Stimulated activated CD4-positive, alpha-beta T cell treated with anti-CD3 and anti-CD28 coated beads, Interleukin-15, amount 100 ng/mL, for 24 hours (primary cell): ENCODE measurements at places on chromosomes 3 and 15.

DNA sequence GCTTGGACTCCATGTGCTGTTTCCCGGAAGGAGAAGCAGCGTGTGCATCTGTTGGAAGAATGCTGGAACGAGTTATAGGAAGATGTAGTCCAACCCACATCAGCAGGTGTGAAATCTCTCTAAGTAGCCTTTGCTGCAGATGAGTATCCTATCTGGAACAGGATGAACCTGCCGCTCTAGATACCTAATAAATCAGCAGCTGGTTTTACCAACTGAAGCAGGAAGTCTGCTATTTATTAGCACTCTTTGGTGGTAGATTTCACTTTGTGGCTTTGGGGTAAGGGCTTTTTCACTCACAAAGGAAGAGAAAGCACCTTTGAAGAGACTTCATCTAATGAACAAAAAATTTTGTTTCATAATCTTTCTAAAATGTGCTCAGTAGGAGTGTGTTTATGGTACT lies 66.4 kb downstream of the DCUN1D1 start:
- DNase-seq, result no peak

DNA sequence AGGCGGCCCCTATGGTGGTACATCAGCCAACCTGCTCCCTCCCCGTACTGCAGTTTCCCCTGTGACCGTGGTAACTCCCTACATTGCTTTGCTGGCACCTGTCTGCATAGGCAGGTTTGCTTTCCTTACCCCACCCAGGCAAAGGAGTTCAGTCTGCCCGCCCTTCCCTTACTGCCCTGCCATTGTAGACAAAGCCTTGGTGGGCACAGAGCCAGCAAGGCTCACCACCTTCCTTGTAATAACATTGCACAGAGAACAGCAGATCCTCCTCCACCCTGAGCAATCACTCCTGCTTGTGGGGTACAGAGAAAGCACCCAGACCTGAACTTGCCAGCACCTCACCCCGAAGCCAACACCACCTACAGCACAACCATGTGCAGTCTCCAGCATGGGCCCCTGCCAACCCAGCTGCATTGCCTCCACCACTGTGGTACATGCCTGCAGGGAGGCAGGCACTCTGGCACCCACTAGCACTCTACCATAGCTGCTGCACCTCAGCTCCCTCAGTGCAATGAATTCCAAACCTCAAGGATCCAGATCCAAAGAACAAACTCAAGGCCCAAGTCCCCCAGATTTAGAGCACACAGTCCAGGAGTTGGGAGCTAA lies 192.7 kb upstream of the KCNMB2 start:
- DNase-seq, result no peak

DNA sequence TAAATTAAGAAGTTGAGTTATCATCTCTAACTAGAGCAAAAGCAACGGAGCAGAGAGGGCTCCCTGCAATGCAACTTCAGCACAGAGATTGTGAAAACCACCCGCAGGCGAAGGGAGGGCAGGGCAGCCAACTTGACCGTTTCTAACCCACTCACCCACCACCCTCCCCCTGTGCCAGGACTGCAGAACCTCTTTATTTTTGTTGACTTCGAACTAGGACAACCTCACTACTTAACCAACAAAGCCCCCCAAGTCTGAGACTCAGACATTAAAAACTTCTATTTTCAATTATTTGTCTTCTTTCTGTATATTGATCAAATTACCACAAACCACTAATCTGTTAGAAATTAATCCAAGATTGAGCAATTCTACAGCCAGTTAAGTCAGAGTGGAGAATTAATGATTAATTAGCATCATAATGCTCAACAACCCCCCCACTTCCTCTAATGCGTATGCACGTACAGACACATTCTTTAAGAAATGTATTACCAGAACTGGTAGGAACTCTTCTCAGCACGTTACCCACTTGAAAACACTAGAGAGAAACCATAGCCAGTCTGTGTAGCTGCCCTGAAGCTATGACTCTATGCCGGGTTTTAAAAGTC lies 2.0 kb downstream of the MGLL start:
- DNase-seq, result no peak

DNA sequence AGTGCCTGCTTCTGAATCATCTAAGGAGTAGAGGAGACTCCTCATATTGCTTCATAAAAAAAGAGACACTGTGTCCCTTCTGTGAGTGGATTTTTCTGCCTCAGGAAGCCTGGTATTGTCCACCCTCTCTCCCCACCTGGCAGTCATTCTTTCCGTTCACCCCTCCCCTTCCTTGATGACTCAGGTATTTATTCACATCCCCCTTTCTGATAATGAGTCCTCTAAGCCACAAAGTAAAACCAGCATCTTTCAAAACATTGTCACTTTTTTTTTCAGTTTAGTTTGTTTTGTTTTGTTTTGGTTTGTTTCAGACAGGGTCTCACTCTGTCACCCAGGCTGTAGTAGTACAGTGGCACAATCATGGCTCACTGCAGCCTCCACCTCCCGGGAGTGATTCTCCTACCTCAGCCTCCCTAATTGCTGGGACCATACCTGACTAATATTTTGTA lies 65.2 kb upstream of the UBE2E1 start:
- peak; percentile 52 for DNase-seq

GRCh38 chr3:44208086-44208485 lies 33.6 kb upstream of the TOPAZ1 start:
- DNase-seq, result no peak

DNA sequence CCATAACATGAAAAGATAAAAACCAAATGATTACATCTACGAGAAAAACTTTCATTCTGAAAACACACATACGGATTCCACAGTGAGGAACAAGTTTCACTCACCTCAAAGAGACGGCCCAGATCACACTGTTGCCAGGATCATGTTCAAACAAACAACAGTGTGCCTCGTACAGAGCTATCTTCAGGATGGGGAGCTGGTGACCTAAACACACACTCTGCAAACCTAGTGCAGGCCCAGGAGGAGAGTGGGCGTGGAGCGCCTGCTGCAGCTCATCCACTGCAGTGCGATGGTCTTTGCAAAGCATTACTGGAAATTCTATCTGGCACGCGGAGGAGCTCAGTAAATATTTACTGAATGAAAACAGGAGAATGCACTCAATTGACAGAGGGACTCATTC lies 38.5 kb downstream of the TAMM41 start:
- DNase-seq, result no peak

DNA sequence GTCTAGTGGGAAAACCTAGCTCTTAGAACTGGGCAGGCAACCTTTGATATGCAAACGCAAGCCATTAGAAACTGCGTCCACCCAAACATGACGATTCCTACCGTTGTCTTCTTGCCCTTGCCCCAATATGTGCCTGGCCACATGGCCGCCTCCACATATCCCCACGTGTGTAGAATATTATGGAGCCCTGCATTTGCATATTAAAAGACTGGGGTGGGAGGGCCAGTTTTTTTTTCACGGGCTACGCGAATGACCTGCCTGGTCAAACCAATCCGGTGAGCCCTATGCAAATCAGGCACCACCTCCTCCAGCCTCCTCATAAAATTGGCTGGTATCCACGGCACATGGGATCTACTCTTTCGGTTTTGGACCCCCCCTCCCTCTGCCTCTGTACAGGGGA lies 381.0 kb upstream of the RGMA start:
- DNase-seq, result no peak

- DNase-seq, result no peak
Observed at GRCh38 chr3:10408680-10409079, 87.8 kb upstream of the SEC13 start.

DNA sequence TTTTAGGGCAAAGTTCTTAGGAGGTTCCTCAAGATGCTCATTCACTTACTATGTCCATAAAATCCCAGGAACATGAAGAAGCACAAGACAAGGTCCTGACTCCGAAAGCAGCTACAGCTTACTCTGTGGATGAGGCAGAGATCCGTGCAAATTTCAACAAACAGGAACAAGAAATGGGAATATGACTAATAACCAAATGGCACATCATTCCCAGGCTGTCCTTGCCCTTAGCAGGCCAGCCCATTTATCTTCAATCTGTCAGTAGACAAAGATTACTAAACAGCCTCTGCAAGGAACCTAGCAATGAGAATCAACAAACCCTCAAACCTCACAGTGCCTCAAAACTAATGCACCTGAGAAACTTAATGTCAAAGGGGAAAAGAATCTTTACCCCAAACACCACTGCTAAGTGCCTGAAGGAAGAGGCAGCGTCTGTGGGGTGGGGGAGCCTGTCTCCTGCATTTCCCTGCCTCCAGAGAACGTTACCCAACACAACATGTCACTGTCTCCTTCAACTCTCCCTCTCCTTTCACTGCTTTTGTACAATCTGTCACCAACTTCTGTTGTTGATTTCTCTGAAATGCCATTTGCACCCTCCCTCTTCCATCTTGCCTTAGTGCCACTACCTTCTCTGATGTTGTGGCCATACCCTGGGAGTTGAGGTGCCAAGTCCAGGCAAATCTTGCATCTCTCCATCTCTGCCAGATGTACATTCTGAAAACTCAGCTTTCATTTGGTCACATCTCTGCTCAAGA lies 4.8 kb downstream of the TNFAIP8L3 start:
- DNase-seq, result no peak

DNA sequence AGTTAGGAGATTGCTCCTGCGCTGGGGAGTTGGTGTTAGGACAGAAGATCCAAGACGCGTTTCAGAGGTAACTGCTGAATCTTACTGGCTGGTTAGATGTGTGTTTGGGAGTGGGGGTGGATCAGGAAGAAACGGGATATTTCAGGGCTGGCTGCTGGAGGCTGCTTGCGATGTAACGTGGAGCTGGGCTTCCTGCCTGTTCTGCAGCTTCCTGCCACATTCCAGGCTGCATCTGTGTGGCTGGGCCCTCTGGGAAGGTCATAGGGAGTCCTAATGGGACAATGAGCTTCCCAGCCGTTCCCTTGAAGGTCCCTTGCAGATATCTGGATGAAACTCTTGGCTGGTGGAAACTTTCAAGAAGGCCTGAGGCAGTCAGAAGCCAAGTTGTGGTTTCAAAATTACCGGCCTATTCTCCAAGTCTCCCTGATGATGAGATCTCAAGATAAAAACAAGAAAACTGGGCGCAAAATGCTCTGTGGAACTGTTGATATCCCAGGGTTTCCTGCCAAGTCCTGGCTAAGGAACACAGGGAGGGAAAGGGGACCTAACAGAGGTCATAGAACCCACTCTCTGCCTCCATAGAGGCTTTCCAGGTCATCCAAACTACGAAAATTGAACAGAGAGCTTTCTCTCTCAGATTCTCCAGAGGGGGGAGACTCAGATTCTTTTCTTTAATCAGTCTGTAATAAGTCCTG lies 67.0 kb downstream of the NOX5 start:
- DNase-seq, result no peak

DNA sequence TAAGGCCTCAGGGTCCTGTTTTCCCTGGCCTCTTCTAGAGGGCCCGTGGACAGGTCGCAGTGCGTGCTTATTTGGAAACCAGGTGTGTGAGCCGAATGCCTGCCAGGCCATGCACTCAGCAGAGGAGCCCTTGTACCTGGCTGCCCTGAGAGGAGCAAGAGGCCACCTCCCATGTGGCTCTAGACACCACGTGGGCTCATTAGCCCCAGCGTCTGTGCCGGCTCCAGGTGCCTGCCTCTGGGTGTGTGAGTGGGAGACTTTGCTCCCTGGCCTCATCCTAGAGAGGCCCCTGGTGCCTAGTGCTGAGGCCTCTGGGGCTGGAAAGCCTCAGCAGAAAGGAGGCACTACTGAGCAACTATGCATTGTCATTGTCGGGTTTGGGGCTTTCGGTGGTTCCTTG lies 50.4 kb downstream of the KLF13 start:
- DNase-seq, result no peak

DNA sequence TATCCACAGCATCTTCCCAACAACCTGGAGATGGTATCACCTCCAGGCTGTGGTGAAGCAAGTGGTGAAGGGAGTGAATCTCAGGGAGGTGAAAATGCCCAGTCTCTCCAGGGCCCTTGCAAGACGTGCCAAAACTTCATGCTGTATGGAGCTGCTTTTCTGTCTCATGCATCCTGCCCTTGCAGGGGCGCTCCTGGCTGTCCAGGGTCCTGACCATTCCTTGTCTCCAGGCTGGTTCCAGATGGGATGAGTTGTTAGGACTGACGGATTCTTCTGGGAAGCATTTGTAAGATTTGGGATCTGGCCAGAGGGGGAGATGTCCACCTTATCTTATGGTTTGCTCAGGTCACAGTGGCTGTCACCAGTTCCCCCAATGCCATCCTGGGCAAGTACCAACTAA lies 15.8 kb downstream of the TGM4 start:
- DNase-seq, result no peak

- peak; percentile 55 for DNase-seq
Observed at GRCh38 chr3:149970716-149971402, at the start of gene PFN2. TSS of gene PFN2 (minus strand) at chr3:149970895. CDS start at chr3:149970856, 39 bp downstream.

- DNase-seq, result no peak
Observed at GRCh38 chr3:123628996-123629746, 44.3 kb upstream of the HACD2 start.

DNA sequence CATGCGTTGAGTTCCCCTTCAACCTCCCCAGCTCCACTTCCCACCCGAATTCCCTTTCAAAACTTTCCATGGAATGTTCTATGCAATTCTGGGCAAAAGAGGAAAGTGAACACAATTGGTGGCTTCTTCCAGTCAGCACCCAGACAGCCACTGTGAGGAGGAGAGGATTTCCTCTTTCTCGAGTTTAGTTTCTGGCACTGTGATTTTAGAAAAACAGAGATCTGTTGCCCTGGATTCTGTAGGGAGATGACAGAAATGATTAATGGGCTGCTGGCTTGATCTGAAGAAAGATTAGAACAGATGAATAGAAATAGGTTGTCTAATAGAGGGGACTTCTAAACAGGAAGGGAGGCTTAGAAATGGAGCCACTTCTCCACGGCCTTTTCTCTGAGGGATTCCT lies 172.0 kb downstream of the MCTP2 start:
- DNase-seq, result no peak

DNA sequence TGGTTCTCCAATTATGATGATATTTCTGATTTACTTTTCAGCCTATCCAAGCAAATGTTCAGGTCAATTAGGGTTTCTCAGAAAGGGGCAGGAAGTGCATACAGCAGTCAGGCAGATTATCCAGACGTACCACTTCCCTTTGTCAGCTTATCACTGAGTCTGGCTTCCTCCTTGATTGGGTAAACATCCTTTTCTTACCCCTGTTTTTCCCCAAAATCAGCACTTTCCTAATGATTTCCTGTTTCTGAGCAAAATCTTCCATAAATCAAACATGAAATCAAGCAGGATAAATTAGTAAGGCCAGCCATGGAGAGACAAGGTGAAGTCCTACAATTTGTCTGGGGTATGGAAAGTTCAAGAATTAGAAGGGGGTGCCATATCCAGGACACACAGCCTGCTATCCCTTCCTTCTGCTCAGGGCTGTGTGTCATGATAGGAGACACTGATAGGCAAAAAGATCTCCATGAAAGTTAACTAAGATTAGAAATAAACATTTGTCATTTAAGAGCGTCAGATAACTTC lies 29.0 kb downstream of the ADIPOQ start:
- DNase-seq, result no peak
